H4 (cell line): ENCODE measurements at places on chromosomes 12 and 14.

DNA sequence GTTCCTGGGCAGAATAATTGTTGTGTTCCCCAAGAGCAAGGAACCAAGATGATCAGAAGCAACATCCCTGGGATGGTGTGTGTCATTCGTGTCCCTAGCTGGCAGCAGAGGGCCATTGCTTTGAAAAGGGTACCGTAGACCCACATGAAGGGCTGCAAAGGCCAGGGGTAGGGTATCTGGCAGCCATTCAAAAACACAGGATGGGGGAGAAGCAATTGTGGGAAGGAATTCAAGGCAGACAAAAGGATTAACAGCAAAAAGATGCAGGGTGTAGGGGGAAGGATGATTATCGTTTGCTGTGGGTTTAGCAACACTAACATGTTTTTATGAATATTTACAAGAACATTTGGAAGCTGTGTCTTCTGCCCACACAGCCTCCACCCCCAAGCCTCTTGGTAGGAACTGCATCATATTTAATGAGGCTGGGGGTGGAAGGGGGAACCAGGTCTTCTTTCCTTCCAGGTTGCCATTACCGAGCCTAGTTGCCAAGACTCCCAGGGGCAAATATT, 169.0 kb upstream of the G2E3 start:
- DNase-seq, result no peak

GRCh38 chr12:69529021-69529420, 56.2 kb upstream of the CCT2 start:
- no peak for DNase-seq

DNA sequence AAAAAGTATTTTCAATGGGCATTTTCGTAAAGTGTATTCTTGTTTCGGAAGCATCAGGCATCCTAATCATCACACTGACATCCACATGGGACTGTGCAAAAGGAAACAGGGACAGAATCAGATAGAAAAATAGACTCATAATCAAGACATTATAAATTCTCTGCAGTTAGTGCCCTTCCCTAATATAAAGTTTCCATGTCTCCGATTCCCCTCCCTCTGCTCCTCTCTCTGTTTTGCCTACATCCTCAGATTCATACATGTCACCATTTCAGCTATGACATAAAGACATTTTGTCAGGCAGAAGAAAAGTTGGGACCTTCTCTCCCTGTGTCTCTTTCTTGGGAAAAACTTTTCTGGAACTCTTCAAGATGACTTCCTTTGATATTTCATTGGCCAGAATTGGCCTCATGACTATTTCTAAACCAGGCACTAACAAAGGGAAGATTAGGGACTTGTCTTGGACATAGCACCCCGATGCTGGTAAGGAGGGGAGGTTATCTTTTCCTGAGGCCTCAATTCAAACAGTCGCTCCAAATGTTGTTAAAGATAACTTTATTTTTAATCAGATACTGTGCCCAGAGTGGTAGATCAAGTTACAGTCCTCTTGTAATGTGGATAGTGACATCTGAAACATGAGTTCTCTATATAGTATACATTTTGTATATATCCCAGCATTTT, 212.1 kb upstream of the BTG1 start:
- no peak for DNase-seq

DNA sequence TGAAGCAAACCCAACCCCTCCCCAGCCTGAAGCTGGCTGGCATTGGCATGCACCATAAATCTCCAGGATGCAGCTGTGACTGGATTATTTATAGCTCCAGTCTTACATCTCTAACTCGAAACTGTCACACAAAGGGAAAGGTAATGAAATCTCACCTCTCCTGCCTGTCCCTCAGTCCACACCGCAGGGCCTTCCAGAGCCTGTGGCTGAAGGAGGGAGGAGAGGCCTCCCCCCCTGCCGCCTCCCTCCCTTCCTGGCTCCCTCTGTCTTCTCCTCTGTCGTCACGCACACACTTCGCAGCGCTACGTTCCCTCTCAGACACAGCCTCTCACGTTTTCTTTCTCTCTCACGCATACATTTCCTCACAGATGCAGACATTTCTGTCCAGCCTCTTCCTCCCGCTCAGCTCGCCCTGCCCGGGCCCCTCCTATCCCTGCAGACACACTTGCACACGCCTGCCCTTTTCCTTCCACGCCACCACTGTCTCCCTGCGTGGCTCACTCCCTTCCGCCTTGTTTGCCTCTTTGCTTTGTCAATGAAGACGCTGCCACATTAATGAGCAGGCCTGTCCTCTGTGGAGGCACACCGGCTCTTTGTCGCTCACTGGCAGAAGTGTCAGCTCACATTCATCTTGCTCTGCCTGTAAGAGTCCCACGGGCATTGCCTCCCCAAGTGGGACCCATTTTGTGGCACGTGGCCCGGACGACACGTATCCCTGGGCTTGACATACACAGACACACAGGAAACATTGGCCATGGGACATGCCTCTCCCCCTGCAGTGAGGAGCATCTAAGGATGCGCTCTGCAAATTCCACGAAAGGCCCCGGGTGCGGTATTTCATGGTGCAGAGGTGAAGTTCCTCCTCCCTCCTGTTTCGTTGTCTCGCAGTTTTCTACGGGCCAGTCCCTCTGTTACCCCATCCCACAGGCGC, 27.9 kb downstream of the IRF2BPL start:
- no peak for DNase-seq

- DNase-seq, result no peak
Observed at GRCh38 chr12:26825459-26826016, 7.5 kb downstream of the ITPR2 start.

GRCh38 chr12:45327823-45328383, 112.0 kb downstream of the ANO6 start:
- no peak for DNase-seq

DNA sequence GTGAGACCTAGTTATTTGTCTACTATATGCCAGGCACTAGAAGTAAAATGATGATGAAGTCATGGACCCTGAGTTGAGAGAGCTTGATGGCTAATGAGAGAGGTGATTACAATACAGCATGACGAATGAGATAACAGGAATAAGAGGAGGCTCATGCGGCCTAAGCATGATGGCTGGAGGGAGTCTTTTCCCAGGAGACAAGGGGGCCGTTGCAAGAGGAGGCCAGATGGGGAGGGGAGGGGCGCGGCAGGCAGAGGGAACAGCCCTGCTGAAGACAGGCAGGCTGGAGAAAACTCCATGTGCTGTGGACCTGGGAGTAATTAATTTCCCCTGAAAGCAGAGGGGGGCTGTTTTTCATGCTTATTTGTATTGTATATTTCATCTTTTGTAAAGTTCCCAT, 144.7 kb upstream of the RFLNA start:
- DNase-seq, result no peak

DNA sequence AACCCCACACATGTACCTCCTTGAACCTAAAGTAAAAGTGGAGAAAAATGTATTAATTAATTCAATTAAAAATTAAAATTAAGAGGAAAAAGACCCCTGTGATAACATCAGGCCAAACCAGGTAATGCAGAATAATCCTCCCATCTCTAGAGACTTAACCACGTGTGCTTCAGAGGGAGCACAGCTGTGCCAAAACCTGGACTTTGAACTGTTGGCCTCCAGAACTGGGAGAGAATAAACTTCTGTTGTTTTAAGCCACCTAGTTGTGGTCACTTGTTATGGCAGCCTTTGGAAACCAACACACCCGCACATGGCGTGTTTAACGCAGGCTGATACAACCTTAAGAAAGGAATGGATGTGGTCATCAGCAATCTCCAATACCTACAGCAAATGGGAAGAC, 23.8 kb downstream of the OAS2 start:
- DNase-seq, result no peak

- peak; percentile 92 for DNase-seq
Observed at GRCh38 chr14:61260939-61261776, 20.0 kb downstream of the TMEM30B start.

- no peak for DNase-seq
Observed at GRCh38 chr14:24959791-24960331, 90.1 kb downstream of the STXBP6 start.

DNA sequence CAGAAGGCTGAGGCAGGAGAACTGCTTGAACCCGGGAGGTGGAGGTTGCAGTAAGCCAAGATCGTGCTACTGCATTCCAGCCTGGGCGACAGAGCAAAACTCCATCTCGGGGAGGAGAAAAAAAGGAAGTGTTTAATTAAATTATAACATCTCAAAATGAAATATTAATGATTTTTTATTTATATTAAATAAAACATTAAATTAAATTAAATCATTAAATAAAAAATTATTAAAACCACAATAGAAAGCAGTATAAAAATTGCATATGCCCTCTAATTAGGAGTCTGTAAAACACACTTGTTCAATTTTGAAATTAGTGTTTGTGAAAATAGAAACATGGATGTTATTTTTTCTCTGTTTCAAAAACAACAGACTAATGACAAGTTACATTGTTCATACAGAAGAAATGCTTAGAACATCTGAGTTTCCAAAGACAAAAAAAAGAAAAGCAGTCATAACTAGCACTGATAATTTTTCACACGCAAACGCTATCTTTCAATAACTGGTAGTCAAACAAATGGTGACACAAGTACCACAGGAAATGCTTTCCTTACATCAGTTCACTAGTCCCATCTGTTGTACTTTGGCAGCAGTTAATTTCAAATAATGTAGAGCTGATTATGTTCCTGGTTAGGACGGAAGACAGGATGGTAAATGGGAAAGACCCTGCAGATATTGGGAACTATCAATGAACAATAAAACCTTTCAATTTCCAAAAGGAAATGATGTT, 54.9 kb downstream of the HECTD4 start:
- DNase-seq, result no peak

DNA sequence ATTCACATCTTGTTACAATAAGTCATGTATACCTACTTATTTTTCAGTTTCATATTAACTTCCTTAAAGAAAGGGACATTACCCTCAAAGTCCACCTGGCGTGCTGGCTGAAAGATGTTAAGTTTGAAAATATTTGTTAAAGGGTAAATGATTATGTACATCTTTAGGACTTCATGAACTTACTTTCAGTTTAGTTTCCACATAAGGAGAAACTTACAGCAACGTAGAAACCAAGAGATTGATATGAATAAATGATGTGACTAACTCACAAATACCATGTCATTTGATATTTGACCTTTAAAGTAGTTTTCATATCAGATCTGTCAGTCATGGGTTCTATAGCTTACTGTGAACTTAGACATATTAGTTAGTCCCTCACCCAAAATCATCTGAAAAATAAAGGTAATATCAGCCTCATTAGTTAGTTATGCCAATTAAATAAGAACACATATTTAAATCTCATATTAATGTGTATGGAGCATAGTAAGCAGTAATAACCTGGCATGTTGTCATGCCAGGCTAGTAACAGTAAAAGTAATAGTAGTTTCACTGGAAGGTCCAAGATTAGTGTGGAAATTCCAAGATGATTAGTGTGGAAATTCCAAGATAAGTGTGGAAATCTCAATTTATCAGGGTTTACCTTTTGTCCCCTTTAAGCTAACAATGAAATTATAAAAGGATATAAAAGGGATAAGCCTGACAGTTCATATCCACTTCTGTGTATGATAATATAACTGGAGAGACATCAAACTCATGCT, 1.9 kb upstream of the CLEC2D start:
- DNase-seq, result no peak

- peak; percentile 80 for DNase-seq
Observed at GRCh38 chr14:104187121-104187889, 48.9 kb downstream of the KIF26A start.

- no peak for DNase-seq
Observed at GRCh38 chr14:101232340-101233020, 328.8 kb upstream of the DIO3 start.

- DNase-seq, result no peak
Observed at GRCh38 chr14:101824339-101824727, 62.8 kb downstream of the PPP2R5C start.

- no peak for DNase-seq
Observed at GRCh38 chr12:49702676-49703215, 4.5 kb downstream of the FMNL3 start.

- DNase-seq, result no peak
Observed at GRCh38 chr14:59377491-59377890, 87.7 kb downstream of the GPR135 start.

DNA sequence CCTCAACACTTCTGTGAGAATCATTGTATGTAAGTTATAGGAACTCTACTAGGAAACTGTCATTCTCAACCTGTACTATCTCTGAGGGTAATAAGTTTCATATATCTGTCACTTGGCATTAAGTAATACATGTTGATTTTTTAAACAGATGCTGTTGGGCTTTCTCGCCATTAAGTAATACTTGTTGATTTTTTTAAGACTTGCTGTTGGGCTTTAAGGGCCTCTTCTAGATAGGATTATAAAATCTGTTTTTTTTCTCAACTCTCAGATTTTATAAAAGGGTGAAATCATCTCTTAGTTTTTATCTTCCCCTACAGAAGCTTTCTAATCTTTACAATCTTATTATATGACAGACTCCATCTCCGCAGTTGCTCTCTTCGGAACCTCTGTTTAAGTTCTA, 5.6 kb downstream of the WASHC4 start:
- no peak for DNase-seq

GRCh38 chr12:15227004-15227679, 5.9 kb upstream of the RERG start:
- DNase-seq, result peak; percentile 63

DNA sequence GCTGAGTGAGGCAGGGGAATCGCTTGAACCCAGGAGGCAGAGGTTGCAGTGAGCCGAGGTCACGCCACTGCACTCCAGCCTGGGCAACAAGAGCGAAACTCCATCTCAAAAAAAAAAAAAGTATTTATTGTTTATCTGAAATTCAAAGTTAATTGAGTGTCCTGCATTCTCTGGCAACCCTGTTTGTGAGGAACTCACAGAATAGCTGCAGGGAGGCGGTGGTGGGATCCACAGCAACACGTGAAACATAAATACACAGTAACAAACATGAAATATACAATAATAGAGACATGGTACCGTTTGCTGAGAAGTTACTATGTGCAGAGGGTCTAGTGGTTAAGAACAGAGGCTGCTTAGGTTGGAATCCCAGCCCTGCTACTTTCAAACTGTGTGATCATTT, 43.7 kb upstream of the RFLNA start:
- no peak for DNase-seq

- no peak for DNase-seq
Observed at GRCh38 chr12:116881325-116881876, at the start of gene HRK. HRK (minus strand) TSS chr12:116881441; CDS start chr12:116881307, 134 bp downstream.

- DNase-seq, result no peak
Observed at GRCh38 chr12:40194846-40195245, 30.0 kb upstream of the LRRK2 start.
